Activated T-cell treated with anti-CD3 and anti-CD28 coated beads, Interleukin-2, amount 50 U/mL, for 24 hours (primary cell): ENCODE measurements at places on chromosomes 12 and 14.

GRCh38 chr12:131052929-131053328 is 99.2 kb downstream of the ADGRD1 start:
- no peak for DNase-seq

GRCh38 chr14:31660191-31660590 is 99.0 kb downstream of the NUBPL start:
- DNase-seq: no peak

GRCh38 chr12:108807476-108807875 is 49.9 kb downstream of the SSH1 start:
- no peak for DNase-seq

- DNase-seq: no peak
Measured at GRCh38 chr12:52260361-52261207, 13.9 kb upstream of the KRT86 start.

- no peak for DNase-seq
Measured at GRCh38 chr14:56549721-56550120, 29.9 kb upstream of the TMEM260 start.

DNA sequence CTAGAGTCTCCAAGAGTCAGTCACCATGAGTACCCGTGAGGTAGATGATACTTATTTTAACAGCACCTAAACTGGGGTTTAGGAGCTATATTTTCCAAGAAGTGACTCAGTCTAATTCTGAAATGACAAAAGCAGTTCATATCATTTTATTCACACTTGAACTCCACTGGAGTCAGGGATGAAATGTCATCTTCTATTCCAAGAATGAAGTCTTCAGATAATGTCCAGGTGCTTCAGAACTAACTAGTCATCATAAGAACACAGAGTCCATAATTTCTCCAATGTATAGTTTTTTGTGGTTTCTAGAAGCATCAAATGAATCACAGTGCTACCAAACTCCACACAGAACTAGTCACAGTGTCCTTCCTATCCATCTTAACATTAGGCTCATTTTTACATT is 13.3 kb downstream of the DNM1L start:
- DNase-seq: no peak

GRCh38 chr14:59819446-59820088 is 51.0 kb downstream of the RTN1 start:
- DNase-seq: no peak

GRCh38 chr14:99664058-99664936 is 19.4 kb downstream of the HHIPL1 start:
- no peak for DNase-seq

GRCh38 chr12:26361964-26362363 is 166.6 kb downstream of the SSPN start:
- DNase-seq: no peak

DNA sequence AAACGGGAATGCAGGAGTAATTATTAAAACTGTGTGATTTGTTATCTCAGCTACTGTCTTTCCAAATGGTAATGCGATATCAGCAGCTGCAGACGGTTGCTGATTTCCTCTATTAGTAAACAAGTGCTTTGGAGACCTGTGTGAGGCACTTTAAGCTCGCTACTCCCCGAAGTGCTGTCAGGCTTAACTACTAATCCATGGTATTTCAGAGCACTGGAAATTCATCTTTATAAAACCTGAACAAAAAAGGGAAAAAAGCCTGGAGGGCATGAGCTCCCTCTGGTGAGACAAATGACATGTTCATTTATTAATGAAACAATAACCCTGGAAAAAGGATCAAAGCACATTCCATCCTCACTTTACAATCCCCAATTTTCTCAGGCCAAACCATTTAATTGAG is 143.6 kb upstream of the OTX2 start:
- DNase-seq: no peak

- DNase-seq: no peak
Measured at GRCh38 chr12:115801871-115802270, 475.6 kb downstream of the MED13L start.

- DNase-seq: no peak
Measured at GRCh38 chr14:100748944-100749343, 22.3 kb downstream of the DLK1 start.

DNA sequence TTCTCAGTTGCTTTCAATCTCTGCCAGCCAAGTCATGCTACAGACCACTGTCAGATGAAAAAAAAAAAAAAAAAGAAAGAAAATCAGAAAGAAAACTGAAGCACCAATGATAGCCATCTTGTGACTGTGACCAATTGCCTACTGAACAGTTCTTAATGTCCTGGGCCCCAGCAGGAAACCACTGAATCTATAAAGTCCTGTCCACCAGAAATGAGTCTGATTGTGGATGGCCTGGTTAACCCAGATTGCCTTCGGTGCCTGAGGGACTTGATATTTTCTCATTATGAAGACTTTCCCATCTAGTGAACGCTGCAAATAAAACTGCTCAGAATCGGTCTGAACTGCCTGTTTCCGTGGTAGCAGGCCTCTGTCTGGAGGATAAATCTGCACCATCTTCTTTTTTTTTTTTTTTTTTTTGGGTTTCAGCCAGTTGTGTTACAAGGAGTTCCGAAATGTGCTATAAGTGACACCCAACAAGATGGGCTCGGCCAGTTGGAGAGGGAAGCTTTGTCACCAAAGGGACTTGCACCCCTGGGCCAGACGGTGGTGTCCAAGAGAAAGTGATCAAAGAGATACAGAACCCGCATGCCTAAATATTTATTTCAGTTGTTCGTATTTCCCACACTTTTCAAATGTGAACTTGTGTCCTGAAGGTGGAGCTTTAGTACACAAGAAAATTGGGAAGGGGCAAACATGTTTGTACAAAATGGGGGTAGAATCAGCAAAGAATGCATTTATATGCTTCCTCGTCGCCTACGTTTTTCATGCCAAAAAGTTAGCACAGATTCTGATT is 3.0 kb upstream of the PLXNC1 start:
- no peak for DNase-seq

DNA sequence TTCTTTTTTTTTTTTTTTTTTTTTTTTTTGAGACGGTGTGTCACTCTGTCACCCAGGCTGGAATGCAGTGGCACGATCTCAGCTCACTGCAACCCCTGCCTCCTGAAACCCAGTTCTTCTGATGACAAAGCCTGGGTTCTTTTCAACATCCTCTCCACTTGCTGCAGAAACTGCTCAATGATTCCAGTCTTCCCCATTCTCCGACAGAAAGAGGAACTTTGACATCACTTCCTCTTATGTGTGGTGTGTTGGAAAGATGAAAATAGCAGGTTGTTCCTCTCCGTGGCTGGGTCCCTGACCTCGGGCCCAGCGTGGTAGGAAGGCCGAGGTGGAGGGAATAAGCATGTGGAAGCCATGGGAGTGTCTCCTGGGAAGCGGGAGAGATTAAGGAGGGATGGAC is 198.4 kb downstream of the PHETA1 start:
- no peak for DNase-seq

DNA sequence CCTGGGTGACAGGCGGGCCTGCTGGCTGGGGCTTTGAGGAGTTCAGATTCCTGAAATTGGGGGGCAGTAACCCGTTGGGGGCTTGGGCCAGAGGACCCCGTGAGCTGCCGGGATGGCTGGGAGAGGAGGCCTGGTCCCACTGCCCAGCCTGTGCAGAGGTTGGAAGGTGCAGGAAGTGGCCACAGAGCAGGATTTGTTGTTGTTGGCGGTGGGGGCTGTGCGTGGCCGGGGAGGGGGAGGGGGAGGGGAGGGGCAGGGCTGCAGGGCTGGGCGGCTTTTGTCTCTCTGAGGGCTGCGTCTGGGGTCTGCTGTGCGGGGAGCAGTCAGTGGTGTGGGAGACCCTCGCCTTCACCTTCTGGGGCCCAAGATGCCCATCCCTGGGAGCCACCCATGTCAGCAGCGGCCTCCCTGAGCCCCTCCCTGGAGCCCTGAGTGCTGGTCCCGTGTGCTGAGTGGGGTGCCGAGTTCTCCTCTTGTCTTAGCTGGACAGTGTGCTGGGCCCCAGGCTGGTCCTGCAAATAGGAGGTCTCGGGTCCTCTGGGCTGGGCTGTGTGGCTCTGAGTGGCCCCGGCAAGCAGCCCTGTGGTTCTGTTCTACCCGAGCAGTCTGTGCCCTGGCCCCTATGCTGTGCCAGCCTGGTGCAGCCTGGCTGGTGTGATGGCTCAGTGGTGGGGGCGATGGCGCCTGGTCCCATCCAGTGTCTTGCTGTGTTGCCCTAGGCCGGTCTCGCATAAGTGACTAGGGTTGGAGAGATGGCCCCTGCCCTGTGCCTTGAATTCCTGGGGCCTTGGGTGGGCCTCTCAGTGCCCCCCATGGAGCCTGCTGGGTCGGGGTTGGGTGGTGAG is 10.3 kb downstream of the KIF26A start:
- no peak for DNase-seq

GRCh38 chr12:110656071-110656655 is 32.8 kb downstream of the HVCN1 start:
- DNase-seq: no peak

DNA sequence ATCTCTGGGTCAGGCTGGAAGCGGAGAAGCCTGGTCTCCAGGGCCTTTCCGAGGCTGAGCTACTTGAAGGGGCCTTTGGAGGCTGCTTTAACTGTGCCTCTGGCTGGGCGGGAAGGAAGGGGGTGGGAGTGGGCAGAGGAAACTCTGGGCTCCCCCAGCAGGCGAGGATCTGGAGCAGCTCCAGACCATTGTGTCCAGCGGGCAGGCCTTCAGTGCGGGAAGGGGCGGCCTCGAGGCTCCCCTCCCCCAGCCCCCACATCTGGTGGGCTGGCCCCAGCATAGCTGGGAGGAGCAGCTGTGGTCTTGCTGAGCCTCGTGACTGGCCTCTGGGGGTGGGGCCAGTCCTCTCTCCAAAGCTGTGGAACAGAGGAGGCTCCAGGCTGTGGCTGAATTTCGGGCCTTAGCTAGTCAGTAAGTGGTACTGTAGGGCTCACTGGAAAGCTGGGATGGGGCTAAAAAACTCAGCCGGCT is 3.4 kb downstream of the TAMALIN start:
- DNase-seq: no peak

- peak; percentile 46 for DNase-seq
Measured at GRCh38 chr12:132558861-132559623, 51.3 kb downstream of the LRCOL1 start.

- no peak for DNase-seq
Measured at GRCh38 chr12:57780284-57780897, 2.2 kb upstream of the TSFM start.

DNA sequence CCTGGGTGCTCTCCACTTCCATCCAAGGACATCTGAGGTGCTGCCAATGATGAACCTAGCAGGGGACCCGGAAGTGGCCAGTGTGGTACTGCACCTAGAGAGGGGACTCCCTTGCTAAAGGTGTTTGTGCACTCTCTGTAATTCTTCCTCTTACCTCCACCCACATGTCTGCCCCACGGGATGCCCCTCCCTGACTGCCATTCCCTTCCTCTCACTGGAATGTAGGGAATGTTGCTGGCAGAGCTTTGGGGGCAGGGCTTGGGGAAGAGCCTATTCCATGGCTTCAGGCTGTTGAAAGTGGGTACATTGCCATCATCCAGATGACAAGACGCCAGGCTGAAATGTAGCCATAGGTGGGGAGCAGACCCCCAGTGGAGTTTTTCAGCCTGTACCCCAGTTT is 153.2 kb downstream of the SMOC1 start:
- DNase-seq: no peak

GRCh38 chr14:100807979-100808734 is 17.8 kb upstream of the MEG3 start:
- DNase-seq: no peak

DNA sequence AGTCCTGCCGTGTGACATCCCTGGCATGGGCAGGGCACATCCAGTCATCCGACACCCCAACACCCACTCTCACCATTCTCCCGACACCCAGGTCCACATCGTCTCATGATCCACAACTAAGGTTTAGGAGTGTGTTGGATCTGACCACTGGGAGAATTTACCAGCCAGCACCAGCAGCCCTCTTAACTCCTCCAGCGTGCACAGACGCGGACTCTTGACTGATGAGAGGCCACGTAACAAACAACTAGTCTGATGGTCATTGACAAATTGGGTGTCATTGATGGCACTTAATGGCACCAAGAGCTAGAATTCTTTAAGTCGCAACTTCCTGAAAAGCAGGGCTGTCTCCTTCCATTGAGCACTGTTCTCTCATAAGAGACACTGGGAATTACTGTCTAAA is 203.0 kb upstream of the SFSWAP start:
- DNase-seq: no peak

GRCh38 chr12:570435-570920 is 92.8 kb downstream of the NINJ2 start:
- DNase-seq: no peak

DNA sequence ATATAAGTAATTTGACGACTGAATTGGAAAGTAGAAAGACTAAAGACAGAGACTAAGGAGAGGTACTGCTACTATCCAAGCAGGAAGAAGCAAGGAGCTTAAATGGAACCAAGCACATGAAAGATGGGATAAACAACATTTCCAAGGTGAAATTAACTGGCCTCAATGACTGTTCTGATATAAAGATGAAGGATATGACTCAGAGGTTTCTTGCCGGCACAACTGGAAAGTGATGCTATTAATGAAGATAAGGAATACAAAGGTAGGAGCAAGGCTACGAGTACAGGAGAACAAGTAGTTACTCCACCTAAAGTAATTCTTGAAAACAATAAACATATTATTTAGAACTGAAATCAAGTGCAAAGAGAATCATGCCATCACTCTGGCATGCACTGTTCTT is 6.4 kb downstream of the SNX6 start:
- DNase-seq: no peak

DNA sequence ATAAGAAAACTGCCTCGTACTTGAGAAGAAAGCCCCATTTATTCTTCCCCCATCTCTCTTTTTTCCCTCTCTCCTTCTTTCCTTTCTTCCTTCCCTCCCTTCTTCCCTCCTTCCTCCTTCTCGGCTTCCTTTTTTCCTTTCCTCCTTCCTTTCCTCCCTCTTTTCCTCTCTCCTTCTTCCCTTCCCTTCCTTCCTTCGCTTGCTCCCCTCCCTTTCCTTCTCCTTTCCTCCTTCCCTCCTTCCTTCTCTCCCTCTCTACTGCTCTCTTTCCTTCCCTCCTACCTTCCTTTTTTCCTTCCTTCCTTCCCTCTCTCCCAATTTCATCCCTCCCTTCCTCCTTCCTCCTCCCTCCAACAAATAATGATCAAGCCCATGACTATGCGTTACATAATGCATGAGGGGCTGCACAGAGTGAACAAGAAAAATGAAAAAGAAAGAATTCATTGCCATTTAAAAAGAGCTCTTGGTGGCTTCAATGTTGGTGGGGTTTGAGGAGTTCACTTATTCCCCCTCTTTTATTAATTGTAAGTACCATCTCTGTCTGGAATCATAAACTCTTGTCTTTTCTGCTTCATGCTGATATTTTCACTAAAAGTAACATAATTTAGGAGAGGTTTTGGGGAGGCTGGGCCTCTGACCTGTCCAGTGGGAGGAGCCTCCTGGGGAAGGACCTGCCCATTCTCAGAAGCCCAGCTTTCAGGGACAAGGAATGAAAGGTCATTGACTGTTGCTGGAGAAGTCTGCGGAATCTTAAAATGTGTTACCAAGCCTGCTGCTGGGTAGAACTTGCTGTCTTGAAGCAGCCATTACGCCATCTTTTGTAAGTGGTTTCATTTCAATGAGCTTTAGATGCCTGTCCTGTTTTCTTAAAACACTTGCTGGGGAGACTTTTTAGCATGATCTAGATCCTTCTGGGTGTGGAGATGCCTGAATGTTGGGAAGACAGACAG is 144.3 kb downstream of the CHST11 start:
- DNase-seq: no peak
